A375 (cell line): ENCODE measurements at places on chromosomes 2 and 18. TPM values are rescaled to one million over a fixed set of nuclear protein-coding genes. Genes with fewer than 3 reads are reported as not detected.

The KLF11 gene
- 11.4 and 13.0 TPM in 2 replicates for total RNA-seq

The SCYGR4 gene
- total RNA-seq, result not detected in 2 replicates

The KLHL30 gene
- 0.04 and 0.08 TPM in 2 replicates for total RNA-seq

The SIGLEC15 gene
- 0.29 and 0.34 TPM in 2 replicates for total RNA-seq

The NXPH2 gene
- 0.42 TPM in 1 of 2 replicates, not detected in the other for total RNA-seq

The MYL1 gene
- not detected in 2 replicates for total RNA-seq

The TTN gene
- 0.38 and 1.5 TPM in 2 replicates for total RNA-seq

The VSNL1 gene
- 3.7 and 3.8 TPM in 2 replicates for total RNA-seq

The LINC00305 gene
- not detected in 2 replicates for total RNA-seq

The ZAP70 gene
- total RNA-seq, result not detected in 2 replicates

The DARS1 gene
- total RNA-seq, result 61.6 and 86.5 TPM in 2 replicates

The CD8B2 gene
- total RNA-seq, result not detected in 2 replicates

The CCDC74A gene
- 5.6 and 5.9 TPM in 2 replicates for total RNA-seq

The LAPTM4A gene
- total RNA-seq, result 24.6 and 27.3 TPM in 2 replicates

The SRBD1 gene
- 18.0 and 22.4 TPM in 2 replicates for total RNA-seq

The HOXD13 gene
- total RNA-seq, result 5.3 and 7.1 TPM in 2 replicates

The INHBB gene
- 0.19 and 0.23 TPM in 2 replicates for total RNA-seq

The GPR55 gene
- total RNA-seq, result 0.53 and 0.94 TPM in 2 replicates

The CHPF gene
- 106 and 121 TPM in 2 replicates for total RNA-seq

The TCF23 gene
- total RNA-seq, result not detected in 2 replicates

The TRIM43B gene
- total RNA-seq, result 0.29 and 0.45 TPM in 2 replicates

The MYL12A gene
- 230 and 256 TPM in 2 replicates for total RNA-seq

The HSBP1L1 gene
- total RNA-seq, result not detected in 2 replicates

The CGREF1 gene
- total RNA-seq, result 19.0 and 23.2 TPM in 2 replicates

The DLX2 gene
- total RNA-seq, result 4.0 and 4.9 TPM in 2 replicates

The CCDC150 gene
- 7.9 and 9.7 TPM in 2 replicates for total RNA-seq

The MXD1 gene
- 6.3 and 8.0 TPM in 2 replicates for total RNA-seq

The AGXT gene
- not detected in 2 replicates for total RNA-seq

The MOGAT1 gene
- total RNA-seq, result not detected in 2 replicates

The INPP5D gene
- total RNA-seq, result 0.37 and 0.72 TPM in 2 replicates

The HOXD12 gene
- total RNA-seq, result 0.60 TPM in 1 of 2 replicates, not detected in the other
